ELR (cell line): ENCODE measurements at places on chromosomes 11 and 22.

DNA sequence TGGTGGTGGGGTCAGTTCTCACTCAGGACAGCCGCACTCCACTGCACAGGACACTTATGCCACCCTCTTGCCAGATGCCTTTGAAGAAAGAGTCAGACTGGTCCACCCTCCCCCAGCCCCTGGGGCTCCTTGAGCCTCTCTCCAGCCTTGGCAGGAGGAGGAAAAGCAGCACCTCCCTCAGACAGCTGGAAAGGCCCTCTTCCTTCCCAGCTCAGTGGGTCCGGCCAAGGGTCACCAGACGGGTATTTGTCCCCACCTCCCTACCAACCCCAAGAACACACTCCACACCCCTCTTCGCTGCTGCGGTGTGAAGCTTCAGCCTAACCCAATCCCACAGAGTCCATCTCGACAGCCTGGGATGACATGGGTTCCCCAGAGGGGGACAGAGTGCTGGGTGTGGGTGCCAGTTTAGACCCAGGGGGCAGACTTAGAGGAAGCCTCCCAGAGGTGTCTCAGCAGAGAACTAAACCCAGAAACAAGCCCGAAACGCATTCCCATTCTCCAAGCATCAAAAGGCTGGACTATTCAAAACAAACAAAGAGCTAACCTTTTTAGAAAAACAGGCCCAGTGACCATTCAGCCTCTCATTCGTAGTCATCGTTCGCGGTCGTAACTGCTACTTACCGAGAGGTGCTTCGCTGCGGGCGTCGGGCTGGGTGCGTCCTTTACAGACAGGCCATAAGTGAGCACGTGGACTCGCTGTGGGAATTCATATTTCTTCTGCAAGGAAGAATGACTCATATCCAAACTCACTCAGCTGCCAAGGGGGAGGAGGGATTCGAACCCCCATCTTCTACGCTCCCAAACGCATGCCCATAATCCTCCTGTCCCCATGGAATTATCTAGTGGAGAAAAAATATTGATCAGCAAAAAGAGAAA lies 57.5 kb upstream of the ANO1 start:
- DNase-seq, result no peak

- no peak for DNase-seq
Observed at GRCh38 chr22:20573833-20574615, 66.6 kb downstream of the MED15 start.

- DNase-seq, result no peak
Observed at GRCh38 chr11:63993993-63994392, 7.8 kb downstream of the OTUB1 start.

GRCh38 chr11:66568124-66568916 lies at the start of gene CTSF:
TSS of gene CTSF (minus strand) at chr11:66568606. CDS start at chr11:66568486, 120 bp downstream.
- peak; percentile 80 for DNase-seq

GRCh38 chr22:20146777-20147176 lies 4.1 kb downstream of the CCDC188 start:
- no peak for DNase-seq

GRCh38 chr11:114078423-114078822 lies 18.9 kb downstream of the ZBTB16 start:
- no peak for DNase-seq

- DNase-seq, result peak; percentile 45
Observed at GRCh38 chr22:47094861-47095330, 332.4 kb downstream of the TBC1D22A start.

- no peak for DNase-seq
Observed at GRCh38 chr22:37505989-37506388, 13.2 kb downstream of the CARD10 start.

GRCh38 chr11:117663414-117663813 lies 133.6 kb downstream of the DSCAML1 start:
- DNase-seq, result no peak

GRCh38 chr22:30871391-30872284 lies 96.9 kb downstream of the MORC2 start:
- DNase-seq, result no peak

DNA sequence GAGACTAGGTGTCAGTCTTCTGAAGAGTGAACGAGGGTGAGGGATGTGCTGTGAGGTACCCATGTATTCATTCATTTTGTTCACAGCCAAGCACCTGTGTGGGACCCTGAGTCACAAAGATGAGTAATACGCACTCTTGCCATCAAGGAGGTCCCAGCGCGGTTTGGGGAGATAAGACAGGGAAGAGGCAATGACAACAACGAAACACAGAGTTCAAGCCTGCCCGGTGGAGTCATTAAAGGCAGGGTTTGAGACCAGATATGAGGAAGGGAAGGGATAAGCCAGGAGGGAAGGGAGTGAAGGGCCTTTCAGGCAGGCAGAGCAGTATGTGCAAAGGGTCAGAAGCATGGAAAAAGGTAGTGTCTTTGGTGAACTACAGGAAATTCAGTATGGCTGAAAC lies 4.6 kb downstream of the DCHS1 start:
- peak; percentile 29 for DNase-seq

DNA sequence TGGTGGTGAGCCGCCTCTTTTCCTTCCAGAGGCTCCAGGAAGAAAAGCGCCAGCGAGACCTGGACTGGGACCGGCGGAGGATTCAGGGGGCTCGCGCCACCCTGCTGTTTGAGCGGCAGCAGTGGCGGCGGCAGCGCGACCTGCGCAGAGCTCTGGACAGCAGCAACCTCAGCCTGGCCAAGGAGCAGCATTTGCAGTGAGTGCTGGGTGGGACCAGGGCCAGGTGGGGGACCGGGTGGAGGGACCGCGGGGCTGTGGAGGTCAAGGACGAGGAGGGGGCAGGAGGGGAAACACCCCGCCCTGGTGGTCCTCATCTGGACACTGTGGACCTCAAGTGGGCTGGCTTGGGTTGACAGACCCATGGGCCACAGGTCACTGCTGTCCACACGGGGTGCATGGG lies 17.4 kb downstream of the RIBC2 start:
- DNase-seq, result no peak

DNA sequence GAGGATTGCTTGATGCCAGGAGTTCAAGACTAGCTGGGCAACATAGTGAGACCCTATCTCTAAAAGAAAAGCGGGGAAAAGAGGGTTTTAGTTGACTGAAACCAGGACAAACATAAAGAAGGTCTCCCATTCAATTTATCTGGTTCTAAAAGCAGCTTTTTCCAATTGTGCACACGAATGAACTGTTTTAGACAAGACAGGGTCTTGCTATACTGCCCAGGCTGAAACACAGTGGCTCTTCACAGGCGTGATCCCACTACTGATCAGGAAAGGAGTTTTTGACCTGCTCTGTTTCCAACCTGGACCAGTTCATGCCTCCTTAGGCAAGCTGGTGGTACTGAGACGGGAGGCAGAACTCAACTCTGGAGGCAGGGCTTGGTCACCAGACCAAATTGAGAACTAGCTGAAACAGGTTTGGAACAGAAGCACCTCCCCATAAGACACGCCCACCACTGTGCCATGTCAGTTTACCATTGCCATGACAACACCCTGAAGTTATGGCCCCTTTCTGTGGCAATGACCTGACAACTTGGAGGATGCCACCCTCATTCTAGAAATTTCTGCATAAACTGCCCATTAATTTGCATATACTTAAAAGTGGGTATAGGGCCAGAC lies 2.8 kb upstream of the NUCB2 start:
- no peak for DNase-seq

- no peak for DNase-seq
Observed at GRCh38 chr11:3867209-3868091, 12.0 kb downstream of the STIM1 start.

DNA sequence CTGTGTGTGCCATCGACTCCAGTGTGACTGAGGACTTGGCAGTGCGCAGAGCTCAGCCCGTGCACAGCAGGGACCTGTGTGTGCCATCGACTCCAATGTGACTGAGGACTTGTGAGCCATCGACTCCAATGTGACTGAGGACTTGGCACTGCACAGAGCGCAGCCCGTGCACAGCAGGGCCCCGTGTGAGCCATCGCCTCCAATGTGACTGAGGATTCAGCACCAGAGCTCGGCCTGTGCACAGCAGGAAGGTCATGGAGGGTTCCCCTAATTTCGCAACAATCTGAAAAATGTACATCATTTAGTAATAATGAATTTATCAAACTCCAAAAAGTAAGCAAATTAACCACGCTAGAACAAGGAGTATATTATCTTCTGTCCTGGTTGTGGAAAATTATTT lies 348.3 kb upstream of the B3GAT1 start:
- no peak for DNase-seq

DNA sequence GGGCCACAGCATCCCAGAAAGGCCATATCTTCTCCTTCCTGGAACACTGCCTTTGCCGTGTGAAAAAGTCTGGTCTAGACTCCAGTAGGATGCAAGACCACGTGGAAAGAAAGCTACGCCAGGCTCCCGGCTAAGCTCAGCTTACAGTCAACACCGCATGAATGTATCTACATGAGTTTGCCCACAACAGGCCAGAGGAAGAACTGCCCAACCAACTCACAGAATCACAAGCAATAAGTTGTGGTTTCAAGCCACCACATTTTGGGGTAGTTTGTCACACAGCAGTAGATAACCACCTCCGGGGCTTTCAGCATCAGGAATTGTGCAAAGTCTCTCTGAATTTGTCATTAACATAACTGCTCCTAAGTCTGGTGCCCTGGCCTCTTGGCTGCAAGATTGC lies 27.3 kb downstream of the HSPA8 start:
- no peak for DNase-seq

DNA sequence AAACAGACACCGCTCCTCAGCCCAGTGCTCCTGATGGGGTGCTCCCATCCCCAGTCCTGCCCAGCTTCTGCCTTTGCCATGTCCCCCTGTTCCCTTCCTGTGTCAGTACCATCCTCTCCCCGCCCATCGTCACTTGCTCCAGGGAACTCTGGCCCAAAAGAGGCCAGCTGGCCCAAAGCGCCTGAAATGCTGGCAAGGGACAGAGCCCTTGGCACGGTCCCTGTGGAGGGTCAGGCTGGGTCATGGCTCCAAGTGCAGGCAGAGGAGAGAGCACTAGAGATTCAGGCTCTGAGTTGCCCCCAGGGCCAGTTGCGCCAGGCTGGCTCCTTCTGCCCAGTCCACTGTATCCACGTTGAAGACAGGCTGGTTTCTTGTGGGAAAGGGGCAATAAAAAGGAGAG lies 8.4 kb upstream of the HDHD5 start:
- DNase-seq, result no peak

- no peak for DNase-seq
Observed at GRCh38 chr11:28628412-28628811, 520.2 kb downstream of the METTL15 start.

DNA sequence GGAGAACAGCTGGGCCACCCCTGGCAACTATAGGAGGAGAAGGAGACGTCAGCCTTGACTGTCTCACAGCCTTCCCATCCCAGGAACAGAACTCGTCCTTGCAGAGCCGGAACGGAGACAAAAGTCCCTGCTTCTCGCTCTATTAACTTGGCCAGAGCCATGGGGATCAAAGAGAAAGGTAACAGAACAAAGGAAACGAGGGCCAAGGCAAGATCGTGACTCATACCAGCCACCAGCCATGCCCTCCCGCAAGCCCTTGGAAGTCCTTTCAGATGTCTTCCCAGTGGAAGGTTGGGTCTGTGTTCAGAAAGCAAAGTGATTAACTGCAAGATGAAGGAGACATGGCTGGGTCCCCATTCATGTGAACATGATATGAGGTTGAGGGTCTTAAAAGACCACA lies 64.7 kb downstream of the PDE2A start:
- DNase-seq, result no peak

GRCh38 chr22:39176714-39177455 lies 24.4 kb upstream of the CBX7 start:
- peak; percentile 35 for DNase-seq

- no peak for DNase-seq
Observed at GRCh38 chr11:27868226-27868625, 168.0 kb upstream of the BDNF start.

GRCh38 chr11:132838627-132839026 lies 693.7 kb downstream of the OPCML start:
- DNase-seq, result peak; percentile 84

DNA sequence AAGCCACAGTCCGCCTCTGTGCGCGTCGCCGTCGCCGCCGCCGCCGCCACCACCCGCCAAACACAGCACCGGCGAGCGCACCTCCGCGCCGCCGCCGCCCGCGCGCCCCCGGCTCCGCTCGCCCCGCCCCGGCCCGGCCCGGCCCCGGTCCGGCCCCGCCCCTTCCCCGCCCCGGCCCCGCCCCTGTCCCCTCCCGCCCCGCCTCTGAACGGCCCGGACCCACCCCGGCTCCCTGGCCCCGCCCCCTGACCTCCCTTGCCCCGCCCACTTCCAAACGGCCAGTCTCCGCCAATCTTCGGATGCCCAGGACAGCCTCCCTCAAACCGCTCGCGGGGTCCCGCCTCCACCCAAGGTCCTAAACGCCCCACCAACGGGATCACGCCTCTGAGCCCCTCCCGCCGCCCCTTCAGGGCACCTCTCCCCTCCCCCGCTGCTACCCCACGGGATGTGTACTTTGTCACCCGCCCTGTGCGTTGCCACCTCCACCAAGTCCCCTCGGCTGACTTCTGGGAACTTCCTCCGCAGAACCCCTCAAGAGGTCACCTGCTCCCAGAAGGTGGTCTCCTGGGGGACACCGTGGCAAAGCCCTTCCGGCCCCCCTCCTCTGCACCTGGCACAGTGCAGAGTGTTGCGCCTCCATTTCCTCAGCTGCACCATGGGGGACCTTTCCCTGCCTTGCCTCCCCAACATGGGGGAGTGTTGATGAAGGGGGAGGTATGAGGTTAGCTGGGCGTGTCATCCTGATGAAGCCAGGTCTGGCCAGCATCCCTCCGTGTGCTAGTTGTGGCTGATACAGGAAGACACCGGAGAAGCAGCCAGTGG lies at the start of gene KIAA0930:
Gene KIAA0930, minus strand, starts transcription at position 85 of the 822 bp plus-strand sequence. CDS start 191 bp downstream, outside the sequence.
- peak; percentile 74 for DNase-seq

DNA sequence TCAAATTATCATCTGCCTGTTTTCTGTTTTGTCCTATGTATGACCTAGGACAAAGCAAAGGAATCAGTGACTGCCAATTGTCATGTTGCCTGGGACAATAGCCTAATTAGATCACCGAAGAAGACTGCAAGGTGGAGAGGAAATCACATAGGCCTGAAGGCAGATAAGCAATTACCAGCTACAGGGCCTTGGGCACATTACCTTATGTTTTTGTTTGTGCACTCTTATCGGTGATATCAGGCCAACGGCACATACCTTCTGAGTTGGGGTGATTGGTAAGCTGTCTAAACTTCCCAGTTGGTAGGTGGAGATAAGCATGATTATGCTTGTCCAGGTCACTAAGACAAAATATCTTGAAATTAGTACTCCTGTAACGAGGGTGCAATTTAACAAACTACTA lies 58.1 kb upstream of the FAM181B start:
- DNase-seq, result no peak

DNA sequence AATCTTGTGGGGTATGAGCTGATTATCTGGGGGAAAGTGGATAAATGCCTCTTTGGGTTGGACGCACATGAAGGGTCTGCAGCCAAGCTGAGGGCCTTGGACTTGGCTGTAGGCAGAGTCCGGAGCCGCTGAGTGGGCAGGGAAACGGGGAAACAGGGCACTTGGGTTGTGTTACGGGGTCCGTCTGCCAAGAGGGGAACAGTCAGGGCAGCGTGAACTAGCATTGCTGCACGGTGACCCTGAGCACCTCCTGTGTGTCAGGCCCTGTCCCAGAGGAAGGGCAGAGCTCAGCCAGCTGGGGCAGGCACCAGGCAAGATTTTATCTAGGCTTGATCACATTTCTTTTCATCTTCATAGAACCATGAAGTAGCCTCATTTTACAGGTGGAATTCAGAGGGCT lies 11.9 kb downstream of the FAM83F start:
- no peak for DNase-seq

- peak; percentile 45 for DNase-seq
Observed at GRCh38 chr11:77506857-77507256, 33.0 kb upstream of the PAK1 start.

GRCh38 chr11:35617316-35617686 lies 959 bp upstream of the FJX1 start:
- DNase-seq, result no peak

GRCh38 chr11:63551091-63551888 lies 11.9 kb downstream of the PLAAT2 start:
- no peak for DNase-seq

- peak; percentile 64 for DNase-seq
Observed at GRCh38 chr11:114262681-114263512, 33.3 kb upstream of the NNMT start.
